HFFc6 (cell line): ENCODE measurements at places on chromosomes 12 and 14. TPM values are rescaled to one million over a fixed set of nuclear protein-coding genes. Genes with fewer than 3 reads are reported as not detected.

DNA sequence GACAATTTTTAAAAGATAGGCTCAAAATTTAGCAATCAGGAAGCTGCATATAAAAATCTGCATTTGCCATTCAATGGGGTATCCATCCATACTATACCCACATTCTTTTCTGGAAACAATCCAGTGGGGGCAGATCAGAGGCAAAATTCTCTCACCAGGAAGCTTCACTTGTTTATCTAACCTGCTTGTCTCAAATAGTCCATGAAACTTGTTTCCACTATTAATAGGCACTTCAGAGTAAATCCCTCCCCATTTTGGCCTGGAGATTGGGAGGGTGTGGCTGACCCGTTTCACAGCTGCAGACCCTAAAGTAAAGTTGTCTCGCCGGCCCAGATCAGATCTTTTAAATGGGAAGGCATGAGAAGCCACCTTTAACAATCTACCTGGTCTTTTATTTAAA is 139.4 kb upstream of the CPNE8 start:
- no peaks in the 10 kb centered on the region for H3K4me1 ChIP-seq
- no peak overlapping the region for H3K4me3 ChIP-seq
- no peaks in the 10 kb centered on the region for H3K27me3 ChIP-seq

- DNase-seq, result no peak
- H3K4me1 ChIP-seq, result peaks cover 33% of the 10 kb centered on the region
- H3K27ac ChIP-seq, result no peak overlapping the region
- H3K36me3 ChIP-seq, result no peaks in the 10 kb centered on the region
- H3K4me3 ChIP-seq, result no peak overlapping the region
Observed at GRCh38 chr12:127150028-127150427, 1116.9 kb upstream of the TMEM132C start.

- peaks cover 40% of the 10 kb centered on the region for H3K36me3 ChIP-seq
- no peak for DNase-seq
- H3K27me3 ChIP-seq, result no peaks in the 10 kb centered on the region
Observed at GRCh38 chr14:95421741-95422140, 94.7 kb downstream of the SYNE3 start.

DNA sequence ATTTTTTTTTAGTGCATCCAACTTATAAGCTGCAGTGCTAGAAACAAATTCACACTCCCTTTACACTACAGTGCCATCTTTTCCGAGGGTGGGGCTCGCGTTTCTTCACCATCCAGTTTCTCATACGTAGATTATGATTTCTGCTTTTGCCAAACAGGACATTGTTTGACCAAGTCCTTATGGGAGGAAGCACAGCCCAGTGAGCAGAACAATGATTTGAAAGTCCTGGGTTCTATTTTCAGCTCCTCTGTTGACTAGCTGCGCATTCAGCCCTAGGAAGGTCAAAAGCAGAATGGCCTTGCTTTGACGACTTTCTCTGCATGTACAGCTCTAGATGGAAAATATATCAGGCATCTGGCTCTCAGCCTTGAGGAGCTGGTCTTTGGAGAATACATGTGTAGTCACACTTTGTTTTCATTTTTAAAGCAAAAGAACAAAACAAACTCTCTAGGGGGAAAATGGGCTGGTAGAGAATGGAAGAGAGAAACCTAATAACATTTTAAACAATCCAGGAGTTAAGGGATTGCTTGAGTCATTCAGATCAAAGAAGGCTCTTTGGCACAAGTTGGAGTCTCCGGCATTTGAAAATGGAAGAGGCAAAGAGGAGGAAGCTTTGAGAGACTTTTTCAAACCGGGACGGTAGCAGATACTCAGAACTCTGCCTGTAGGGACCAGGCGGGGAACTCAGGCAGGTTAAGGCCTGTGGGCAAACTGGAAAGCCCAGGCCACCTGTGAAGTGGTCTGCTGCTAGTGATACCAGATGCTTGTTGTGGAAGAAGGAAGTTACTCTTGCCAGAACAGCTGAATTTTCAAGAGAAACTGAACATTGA is 257.3 kb upstream of the PLEKHG7 start:
- no peak overlapping the region for H3K4me3 ChIP-seq
- H3K4me1 ChIP-seq, result no peaks in the 10 kb centered on the region
- H3K36me3 ChIP-seq, result no peaks in the 10 kb centered on the region
- peaks cover 4% of the 10 kb centered on the region; the same call in 1 of the 2 replicates for H3K27me3 ChIP-seq
- no peak for DNase-seq

DNA sequence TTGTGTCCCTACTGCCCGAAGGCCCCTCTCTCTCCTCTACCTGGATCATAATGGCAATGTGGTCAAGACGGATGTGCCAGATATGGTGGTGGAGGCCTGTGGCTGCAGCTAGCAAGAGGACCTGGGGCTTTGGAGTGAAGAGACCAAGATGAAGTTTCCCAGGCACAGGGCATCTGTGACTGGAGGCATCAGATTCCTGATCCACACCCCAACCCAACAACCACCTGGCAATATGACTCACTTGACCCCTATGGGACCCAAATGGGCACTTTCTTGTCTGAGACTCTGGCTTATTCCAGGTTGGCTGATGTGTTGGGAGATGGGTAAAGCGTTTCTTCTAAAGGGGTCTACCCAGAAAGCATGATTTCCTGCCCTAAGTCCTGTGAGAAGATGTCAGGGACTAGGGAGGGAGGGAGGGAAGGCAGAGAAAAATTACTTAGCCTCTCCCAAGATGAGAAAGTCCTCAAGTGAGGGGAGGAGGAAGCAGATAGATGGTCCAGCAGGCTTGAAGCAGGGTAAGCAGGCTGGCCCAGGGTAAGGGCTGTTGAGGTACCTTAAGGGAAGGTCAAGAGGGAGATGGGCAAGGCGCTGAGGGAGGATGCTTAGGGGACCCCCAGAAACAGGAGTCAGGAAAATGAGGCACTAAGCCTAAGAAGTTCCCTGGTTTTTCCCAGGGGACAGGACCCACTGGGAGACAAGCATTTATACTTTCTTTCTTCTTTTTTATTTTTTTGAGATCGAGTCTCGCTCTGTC is 1.8 kb downstream of the INHBE start:
- no peak overlapping the region for H3K27ac ChIP-seq
- no peak for DNase-seq
- no peak overlapping the region for H3K4me3 ChIP-seq
- H3K27me3 ChIP-seq, result peaks cover 6% of the 10 kb centered on the region

GRCh38 chr12:108691998-108692808 is 39.1 kb downstream of the CORO1C start:
- DNase-seq, result no peak
- peak overlapping the region; percentile 78 for H3K4me3 ChIP-seq
- H3K4me1 ChIP-seq, result peaks cover 84% of the 10 kb centered on the region
- H3K27me3 ChIP-seq, result peaks cover 10% of the 10 kb centered on the region
- H3K27ac ChIP-seq, result peak overlapping the region; percentile 99
- H3K36me3 ChIP-seq, result peaks cover 48% of the 10 kb centered on the region

- no peak overlapping the region for H3K4me3 ChIP-seq
- H3K27me3 ChIP-seq, result peaks cover 14% of the 10 kb centered on the region
- H3K4me1 ChIP-seq, result peaks cover 20% of the 10 kb centered on the region
- no peak overlapping the region for H3K27ac ChIP-seq
- DNase-seq, result peak; percentile 57
Observed at GRCh38 chr14:52279408-52279807, 11.9 kb downstream of the PTGDR start.

The STYK1 gene
- total RNA-seq, result 1.3 to 3.0 TPM (median 1.7 TPM) in 3 replicates

DNA sequence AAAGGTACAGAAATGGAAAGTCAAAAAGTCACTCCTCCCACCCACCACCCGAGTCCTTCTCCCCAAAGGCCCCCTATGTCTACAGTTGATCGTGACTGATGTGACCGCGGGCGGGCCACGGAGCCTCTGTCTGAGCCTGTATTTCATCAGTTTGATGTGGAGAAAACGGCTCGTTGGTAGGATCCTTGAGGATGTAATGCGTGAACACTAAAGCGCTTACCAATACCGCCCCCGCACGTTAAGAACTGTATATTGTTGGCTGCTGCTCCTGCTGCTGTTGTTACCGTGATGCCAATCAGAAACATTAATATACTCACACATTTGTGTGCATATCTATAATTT is 24.6 kb upstream of the UBC start:
- H3K4me3 ChIP-seq, result no peak overlapping the region
- H3K27me3 ChIP-seq, result no peaks in the 10 kb centered on the region; the same call in 1 of the 2 replicates
- H3K36me3 ChIP-seq, result no peaks in the 10 kb centered on the region; the same call in 1 of the 2 replicates
- H3K27ac ChIP-seq, result no peak overlapping the region
- DNase-seq, result no peak

DNA sequence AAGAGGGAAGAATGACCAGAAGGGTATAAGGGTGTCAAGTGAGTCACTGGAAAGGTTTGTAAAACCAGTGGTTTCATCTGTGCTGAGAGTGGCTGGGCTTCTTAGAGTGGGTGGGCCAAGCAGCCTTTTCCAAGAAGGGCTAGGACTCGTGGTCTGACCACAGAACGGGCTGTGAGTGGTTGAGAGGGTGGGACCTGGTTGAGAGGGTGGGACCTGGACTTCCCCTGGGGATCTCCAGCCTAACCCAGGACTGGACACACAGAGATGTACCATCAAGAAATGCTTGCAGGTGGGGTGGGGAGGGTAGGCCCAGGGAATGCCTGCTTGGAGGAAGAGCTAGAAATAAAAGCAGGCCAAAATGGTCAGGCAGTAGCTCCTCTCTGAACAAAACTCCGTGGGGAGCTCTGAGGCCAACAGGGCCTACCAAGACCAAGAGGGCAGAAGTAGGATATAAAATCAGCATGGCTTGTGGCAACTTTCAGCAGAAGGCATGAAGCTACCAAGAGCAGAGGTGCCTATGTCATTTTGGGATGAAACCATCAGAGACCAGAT is 140.5 kb downstream of the FOXN3 start:
- peaks cover 2% of the 10 kb centered on the region for H3K27me3 ChIP-seq
- no peak overlapping the region for H3K4me3 ChIP-seq
- DNase-seq, result no peak
- H3K36me3 ChIP-seq, result peaks cover 6% of the 10 kb centered on the region; the same call in 1 of the 2 replicates

The TSHR gene
- total RNA-seq, result not detected in 3 replicates

GRCh38 chr14:61750708-61751474 is 11.3 kb upstream of the SNAPC1 start:
- peaks cover 69% of the 10 kb centered on the region for H3K36me3 ChIP-seq
- peaks cover 78% of the 10 kb centered on the region for H3K4me1 ChIP-seq
- H3K4me3 ChIP-seq, result peak overlapping the region; percentile 87
- peaks cover 16% of the 10 kb centered on the region for H3K27me3 ChIP-seq
- peak overlapping the region; percentile 70 for H3K27ac ChIP-seq

DNA sequence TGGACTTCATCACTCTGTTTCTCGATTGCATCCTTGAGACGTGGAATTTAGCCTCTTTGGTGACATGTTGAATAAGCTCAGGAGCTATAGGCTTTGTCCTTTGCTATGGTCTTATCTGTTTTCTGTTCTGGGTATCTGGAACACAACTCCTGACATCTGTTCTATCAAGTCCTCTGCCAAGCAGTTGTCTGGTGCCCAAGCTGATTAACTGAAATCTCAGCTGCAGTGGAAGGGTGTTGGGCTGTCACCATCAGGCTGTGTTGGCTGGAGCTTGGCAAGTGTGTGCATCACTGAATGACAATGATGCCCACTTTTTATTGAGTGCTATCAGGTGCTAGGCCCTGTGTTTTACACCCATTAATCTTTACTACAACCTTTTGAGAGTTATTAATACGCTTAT is 77.8 kb downstream of the SMOC1 start:
- no peaks in the 10 kb centered on the region for H3K4me1 ChIP-seq
- no peak overlapping the region for H3K27ac ChIP-seq
- H3K36me3 ChIP-seq, result no peaks in the 10 kb centered on the region
- peaks cover 1% of the 10 kb centered on the region; the same call in 1 of the 2 replicates for H3K27me3 ChIP-seq

DNA sequence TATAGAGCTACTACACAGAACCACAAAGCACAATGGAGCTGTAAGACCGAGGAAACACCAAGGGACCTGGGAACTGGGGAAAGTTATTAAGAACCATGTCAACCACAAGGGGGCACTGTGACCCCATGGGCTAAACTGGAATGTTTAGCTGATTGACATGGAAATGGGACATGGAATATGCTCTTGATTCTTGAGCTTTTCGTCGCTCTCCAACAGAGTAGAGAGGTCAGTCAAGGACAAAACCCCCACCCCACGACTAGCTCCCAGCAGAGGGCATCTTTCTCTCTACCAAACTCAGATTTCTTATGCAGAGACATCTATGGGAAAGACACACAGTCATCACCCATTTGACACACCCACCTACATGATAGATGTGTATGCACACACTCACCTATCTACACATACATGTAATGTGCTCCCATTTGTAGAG is 10.1 kb downstream of the NDRG2 start:
- no peak overlapping the region for H3K4me3 ChIP-seq
- H3K36me3 ChIP-seq, result no peaks in the 10 kb centered on the region

The BATF gene
- total RNA-seq, result not detected in 3 replicates

DNA sequence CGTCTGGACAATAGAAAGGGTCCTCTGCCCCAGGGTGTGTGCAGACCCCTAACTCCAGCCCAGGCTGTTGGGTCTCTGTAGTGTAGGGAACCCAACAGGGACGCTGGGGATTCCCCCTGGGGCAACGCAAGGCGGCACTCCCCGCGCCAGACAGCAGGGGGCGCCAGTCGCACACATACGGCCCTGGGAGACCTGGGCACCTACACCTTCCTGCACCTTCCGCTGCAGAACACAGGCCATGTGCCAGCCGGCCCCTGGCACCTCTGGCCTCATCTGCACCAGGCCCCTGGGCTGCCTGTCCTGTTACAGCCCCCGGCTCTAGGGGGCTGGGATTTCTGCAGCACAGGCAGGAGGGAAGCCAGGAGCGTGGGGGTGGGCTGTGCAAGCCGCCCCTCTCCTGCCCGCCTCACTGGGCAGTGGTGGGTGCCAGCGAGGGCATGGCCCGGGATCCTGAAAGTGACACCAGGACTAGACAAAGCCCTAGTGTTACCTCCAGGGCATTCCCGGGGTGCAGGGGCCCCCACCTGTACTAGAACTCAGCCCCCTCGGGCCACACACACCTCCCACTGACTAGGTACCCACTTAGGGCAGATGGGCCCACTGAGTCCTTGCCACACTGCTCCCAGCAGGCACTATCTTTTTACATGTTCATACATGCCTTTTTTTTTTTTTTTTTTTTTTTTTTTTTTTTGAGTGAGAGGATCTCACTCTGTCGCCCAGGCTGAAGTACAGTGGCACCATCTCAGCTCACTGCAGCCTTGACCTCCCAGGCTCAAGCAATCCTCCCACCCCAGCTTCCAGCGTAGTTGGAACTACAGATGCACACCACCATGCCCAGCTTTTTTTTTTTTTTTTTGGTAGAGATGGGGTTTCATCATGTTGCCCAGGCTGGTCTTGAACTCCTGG is 37.5 kb downstream of the CCNK start:
- no peak for DNase-seq
- peaks cover 17% of the 10 kb centered on the region for H3K4me1 ChIP-seq
- no peak overlapping the region for H3K27ac ChIP-seq
- no peak overlapping the region for H3K4me3 ChIP-seq
- peaks cover 4% of the 10 kb centered on the region for H3K27me3 ChIP-seq
- H3K36me3 ChIP-seq, result peaks cover 5% of the 10 kb centered on the region; the same call in 1 of the 2 replicates

DNA sequence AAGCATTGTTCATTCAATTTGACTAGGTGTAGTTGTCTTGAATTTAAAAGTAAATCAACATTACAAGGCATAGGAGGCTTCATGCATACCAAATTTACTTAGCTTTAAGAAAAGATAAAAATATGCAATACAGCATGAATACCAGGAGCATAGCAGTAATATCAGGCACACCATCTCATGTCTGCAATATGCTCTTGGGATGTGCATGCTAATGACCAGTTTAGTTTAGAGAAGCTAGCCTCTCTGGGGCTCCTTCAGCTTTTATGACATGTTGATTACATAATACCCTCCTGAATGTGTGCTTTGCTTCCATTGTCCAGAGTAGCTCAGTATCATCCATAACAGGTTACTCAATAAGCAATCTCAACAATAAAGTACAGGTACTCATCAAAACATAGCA is 497.2 kb downstream of the FLRT2 start:
- no peaks in the 10 kb centered on the region for H3K36me3 ChIP-seq
- no peak for DNase-seq
- H3K27ac ChIP-seq, result no peak overlapping the region
- H3K4me3 ChIP-seq, result no peak overlapping the region

The SLC25A47 gene
- total RNA-seq, result not detected in 2 replicates

The AQP2 gene
- total RNA-seq, result not detected in 3 replicates
